Right forelimb (tissue), 1 donor: ENCODE measurements at places on chromosomes 16 and 17.
A peak's percentile ranks its signal among the peaks of the same experiment; 100 is the strongest.

DNA sequence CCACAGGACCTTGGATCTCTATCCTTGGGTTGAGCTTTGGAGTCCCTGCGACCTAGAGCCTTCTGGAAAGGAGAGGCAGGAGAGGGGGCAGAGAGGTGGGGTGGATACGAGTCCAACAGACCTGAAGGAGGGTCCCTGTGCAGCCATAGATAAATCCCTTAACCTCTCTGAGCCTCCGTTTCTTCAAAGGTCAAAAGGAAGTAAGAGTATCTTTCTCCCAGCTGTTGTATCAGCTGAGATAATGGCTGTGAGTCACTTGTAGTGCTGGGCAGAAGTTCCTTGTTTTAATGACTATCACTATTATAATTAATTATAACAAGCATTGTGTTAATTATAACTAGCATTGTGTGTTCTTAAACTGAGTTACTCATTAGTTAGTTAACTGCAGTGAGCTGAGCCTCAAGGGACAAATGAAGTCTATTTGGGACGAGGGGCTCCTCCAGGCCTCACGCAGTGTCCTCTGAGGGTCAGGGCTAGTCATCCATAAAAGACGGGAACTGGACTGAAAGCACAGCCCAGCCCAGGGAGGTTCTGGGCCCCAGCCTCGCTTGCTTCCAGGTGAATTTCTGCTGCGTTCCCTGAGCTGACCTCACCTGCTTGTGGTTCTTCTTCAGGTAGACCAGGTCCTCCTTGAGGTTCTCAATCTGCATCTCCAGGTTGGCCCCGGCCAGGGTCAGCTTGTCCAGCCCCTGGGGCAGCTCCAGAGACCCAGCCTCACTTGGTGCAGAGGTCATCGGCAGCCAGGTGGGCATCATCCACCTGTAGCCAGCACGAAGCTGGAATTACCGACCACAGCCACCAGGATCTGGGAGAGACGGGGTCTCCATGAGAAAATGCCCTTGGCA is 5.7 kb upstream of the KRT17 start:
- no peak for DNase-seq

DNA sequence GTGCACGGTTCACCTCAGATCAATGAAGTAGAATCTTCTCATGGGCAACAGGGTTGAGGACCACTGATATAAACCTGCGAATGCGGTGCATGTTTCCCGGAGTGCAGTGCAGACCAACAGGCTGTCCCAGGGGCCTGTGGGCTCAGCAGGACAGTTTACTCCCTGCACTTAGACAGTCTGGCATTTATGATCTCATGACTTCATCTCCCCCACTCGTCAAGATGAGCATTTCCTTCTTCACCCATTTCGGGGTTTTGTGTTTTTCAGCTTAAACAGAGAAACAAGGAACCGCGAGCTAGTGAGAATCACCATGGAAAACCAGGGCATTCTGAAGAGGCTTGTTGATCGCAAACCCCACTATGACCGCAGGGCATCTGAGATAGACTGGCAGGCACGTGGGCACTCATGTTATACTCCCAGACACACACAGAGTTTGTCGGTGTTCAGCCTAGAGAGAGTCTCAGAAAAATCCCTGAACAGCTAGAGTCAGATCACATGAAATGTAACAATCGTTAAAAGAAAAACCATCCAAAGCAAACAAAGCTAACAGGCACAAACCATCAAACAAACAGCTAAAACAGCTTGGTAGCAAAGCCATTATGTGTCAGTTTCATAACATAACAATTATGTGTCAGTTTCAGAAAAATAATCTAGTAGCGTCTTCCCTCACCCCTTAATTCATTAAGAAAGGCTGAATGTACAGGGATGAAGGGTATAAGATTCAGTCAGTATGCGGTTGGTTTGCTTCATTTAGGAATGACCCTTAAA is 2.9 kb downstream of the CFAP97D1 start:
- no peak for DNase-seq

- DNase-seq: peak; percentile 23
Measured at GRCh38 chr16:50535506-50536257, 12.5 kb upstream of the NKD1 start.

- DNase-seq: no peak
Measured at GRCh38 chr17:79810130-79811010, 13.5 kb upstream of the CBX8 start.

DNA sequence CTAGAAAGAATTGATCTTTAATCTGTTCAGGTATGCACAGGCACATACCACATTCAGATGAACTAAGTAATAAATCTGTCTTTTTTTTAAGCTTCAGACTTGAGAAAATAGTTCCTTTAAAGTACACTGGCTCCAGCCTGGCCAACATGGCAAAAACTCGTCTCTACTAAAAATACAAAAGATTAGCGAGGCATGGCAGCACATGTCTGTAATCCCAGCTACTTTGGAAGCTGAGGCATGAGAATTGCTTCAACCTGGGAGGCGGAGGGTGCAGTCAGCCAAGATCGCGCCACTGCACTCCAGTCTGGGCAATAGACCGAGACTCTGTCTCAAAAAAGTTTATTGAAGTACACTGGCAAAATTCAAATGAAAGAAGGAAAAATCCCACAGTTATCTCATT is 111.0 kb upstream of the NETO2 start:
- DNase-seq: no peak
